ENCODE measurements at places on chromosomes 1 and 21.
A peak's percentile ranks its signal among the peaks of the same experiment; 100 is the strongest.

DNA sequence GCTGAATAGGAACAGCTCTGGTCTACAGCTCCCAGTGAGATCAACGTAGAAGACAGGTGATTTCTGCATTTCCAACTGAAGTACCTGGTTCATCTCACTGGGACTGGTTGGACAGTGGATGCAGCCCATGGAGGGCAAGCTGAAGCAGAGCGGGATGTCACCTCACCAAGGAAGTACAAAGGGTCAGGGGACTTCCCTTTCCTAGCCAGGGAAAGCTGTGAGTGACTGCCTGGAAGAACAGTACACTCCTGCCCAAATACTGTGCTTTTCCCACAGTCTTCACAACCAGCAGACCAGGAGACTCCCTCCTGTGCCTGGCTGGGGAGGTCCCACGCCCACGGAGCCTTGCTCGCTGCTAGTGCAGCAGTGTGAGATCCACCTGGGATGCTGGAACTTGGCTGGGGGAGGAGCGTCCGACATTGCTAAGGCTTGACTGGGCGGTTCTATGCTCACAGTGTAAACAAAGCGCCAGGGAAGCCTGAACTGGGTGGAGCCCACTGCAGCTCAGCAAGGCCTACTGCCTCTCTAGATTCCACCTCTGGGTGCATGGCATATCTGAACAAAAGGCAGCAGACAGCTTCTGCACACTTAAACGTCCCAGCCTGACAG lies 14.7 kb downstream of the CR1L start:
- DNase-seq, result peak; percentile 50

DNA sequence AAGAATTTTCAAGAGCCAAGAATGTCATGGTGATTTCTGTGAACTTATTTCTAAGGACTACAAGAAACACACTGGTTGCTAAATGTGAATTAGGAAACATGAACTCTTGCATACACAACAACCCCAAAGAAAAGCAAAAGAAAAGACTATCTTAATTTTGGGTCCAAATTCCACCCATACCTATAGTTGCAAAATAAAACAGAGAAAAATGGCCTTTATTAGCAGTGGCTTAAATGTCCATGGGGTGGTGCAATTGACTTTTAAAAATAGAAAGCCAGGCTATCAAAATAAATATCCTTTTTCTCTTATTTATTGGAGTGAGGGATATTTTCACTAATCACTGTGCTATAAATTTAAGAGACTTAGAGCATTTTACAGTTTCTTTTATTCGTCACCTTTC lies 80.9 kb upstream of the DPYD start:
- DNase-seq, result no peak

GRCh38 chr1:6041432-6042062 lies 4.1 kb upstream of the KCNAB2 start:
- DNase-seq, result no peak

GRCh38 chr1:56050911-56051310 lies 528.5 kb downstream of the PLPP3 start:
- DNase-seq, result no peak

GRCh38 chr1:87393445-87394085 lies 64.9 kb downstream of the LMO4 start:
- DNase-seq, result no peak
